ENCODE measurements at places on chromosomes 12 and 14. TPM values are rescaled to one million over a fixed set of nuclear protein-coding genes. Genes with fewer than 3 reads are reported as not detected.

- no peak for DNase-seq
Measured at GRCh38 chr12:70609739-70610491, 27.3 kb downstream of the PTPRB start.

- DNase-seq, result no peak
Measured at GRCh38 chr12:21220266-21220665, 89.3 kb downstream of the SLCO1B1 start.

DNA sequence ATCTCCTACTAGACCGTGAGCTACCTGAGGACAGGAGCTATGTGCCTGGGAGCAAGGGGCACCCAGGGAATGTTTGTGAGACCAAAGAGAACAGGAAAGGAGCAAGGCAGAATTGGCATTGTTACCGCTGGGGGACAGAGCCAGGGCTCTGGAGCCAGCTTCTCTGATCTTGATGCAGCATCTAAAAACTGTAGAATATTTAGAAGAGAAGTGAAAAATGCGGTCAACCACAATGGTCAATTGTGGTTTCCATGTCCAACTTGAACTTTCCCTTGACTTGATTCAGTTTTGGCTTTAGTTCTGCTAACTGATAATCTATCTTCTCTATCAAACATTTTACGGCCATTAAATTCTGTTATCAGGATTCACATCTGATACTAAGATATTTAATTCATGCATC, 201.2 kb downstream of the ANO4 start:
- no peak for DNase-seq

DNA sequence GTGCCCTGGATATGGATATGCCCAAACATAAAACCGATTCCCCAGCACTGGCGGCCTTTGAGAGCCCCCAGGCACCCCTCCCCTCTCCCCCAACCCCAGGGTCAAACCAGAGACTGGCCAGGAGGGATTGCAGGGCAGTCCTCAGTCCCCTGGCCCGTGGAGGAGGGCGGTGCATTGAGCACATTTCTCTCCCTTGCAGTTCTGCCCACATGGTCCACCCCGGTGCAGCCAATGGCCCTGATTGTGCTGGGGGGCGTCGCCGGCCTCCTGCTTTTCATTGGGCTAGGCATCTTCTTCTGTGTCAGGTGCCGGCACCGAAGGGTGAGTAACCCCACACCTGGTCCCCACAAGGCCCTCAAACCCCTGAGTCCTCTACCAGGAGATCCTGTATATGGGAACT, 3.4 kb upstream of the GPR162 start:
- DNase-seq, result no peak

DNA sequence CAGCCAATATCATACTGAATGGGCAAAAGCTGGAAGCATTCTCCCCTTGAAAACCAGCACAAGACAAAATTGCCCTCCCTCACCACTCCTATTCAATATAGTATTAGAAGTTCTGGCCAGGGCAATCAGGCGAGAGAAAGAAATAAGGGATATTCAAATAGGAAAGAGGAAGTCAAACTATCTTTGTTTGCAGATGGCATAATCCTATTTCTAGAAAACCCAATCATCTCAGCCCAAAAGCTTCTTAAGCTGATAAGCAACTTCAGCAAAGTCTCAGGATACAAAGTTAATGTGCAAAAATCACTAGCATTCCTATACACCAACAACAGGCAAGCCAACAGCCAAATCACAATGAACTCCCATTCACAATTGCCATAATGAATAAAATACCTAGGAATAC, 21.0 kb upstream of the ANP32D start:
- DNase-seq, result no peak

GRCh38 chr12:42979746-42980145, 390.2 kb upstream of the PRICKLE1 start:
- no peak for DNase-seq

GPR84 gene
- not detected for total RNA-seq

MGP gene
- 1,065 TPM for total RNA-seq

LRP1 gene
- total RNA-seq, result 477 TPM
